ENCODE measurements at places on chromosomes 11 and 22.

DNA sequence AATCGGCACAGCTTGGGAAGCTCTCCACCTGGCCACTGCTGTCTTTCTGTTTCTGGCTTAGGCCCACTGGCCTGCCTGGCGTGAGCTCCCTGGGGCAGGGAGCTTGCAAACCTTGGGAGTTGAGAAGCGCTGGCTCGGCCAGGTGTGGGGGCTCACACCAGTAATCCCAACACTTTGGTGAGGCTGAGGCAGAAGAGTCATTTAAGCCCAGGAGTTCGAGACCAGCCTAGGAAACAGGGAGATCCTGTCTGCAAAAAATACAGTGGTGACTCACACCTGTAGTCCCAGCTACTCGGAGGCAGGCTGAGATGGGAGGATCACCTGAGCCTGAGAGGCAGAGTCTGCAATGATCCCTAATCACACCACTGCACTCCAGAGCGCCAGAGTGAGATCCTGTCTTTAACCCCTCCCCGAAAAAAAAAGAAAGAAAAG is 4.0 kb downstream of the AP5B1 start:
- ATAC-seq, result no peak

DNA sequence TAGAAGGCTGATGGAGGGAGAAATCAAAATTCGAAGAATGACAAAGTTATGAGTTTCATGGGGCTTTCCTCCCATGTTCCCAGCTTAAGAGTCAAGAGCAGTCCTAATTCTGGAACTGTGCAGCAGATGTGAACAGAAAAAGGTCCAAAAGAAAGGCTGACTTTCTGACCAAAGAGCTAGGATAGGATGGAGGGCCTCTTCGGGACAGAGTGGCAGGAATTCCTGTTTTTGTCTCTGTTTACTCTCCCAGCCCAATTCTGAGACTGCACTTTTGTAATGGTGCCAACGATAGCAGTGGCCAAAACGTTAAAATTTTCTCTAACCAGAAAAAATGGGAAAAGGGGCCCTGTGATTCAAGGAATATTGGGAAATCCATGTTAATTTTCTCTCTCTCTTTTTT is 193.6 kb downstream of the EFCAB6 start:
- no peak for ATAC-seq

GRCh38 chr11:120386774-120387371 is 50.7 kb downstream of the ARHGEF12 start:
- ATAC-seq, result no peak

DNA sequence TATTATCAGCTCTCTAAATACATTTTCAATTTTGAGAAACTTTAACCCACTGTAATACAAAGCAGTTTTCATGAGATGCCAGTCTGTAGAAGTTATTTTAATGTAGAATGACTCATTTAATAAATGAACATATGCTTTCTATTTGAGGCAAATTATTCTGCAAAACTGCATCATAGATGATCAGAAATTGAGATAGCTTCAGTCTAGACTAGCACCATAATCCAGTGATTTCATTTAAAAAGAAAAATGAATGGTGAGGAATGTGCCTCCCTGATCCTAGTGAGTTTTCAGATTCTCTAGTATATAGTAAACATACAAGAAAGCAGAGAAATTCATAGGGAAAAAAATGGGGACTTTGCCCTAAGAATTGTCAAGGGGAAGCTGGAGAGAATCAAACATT is 66.1 kb downstream of the OR5AK2 start:
- no peak for ATAC-seq

DNA sequence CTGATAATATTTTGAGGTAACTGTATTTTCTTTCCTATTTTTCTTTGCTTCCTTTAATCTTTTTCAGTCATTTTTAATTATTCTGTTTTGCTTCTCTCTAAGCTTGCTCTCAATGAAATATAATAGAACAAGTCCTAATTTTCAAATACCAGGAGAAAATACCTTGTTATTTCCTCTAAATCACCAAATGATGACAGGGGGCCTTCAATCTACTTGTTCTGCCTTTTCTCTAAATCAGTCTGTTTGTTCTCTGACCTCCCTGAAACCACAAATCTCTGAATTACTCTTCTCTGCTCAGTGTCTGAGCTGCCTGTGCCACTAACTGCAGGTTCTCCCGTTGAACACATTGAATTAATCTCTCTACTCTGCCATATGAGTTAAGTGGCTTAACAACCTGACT is 286.2 kb downstream of the C11orf87 start:
- no peak for ATAC-seq

GRCh38 chr11:786235-787083 is 3.4 kb downstream of the CEND1 start:
- no peak for ATAC-seq

DNA sequence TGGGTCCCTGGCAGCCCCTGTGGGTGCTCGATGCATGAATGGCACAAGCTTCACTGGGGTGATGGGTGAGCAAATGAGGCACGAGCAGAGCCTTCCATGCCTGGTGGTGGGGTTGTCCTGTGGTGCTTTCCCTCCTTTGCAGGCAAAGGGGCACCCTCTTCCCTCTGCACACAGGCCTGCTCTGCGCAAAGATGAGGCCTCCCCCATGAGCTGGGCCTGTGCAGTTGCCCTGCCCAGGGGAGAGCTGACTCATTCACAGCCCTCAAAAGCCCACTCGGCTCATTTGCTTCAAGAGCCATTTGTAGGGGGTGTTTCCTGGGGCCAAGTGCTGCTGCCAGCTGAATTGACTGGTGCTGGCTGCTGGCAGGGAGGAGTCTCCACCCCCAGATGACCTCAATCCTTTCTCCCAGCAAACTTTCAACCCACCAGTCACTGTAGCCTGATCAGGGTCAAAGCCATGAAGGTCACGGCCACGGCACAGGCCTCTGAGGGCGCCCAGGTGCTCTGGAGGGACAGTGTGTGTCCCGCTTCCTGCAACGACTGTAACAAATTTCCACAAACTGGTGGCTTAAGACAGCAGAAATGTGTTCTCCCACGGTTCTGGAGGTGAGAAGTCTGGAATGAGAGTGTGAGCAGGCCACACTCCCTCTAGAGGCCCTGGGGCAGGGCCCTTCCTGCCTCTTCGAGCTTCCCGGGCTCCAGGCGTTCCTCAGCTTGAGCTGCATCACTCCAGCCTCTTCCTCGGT is 48.8 kb upstream of the ANO1 start:
- ATAC-seq, result no peak

- ATAC-seq, result no peak
Measured at GRCh38 chr22:36267058-36267457, 14.1 kb downstream of the APOL1 start.

- no peak for ATAC-seq
Measured at GRCh38 chr11:21811572-21811971, 381.3 kb upstream of the ANO5 start.

Measured in motor neuron (in vitro differentiated cells).